Peyer's patch (tissue), 4 donors: ENCODE measurements at places on chromosomes 12 and 14. TPM values are rescaled to one million over a fixed set of nuclear protein-coding genes. Genes with fewer than 3 reads are reported as not detected.
A peak's percentile ranks its signal among the peaks of the same experiment; 100 is the strongest.

DENND5B gene
- total RNA-seq = 32.2 TPM

BCL2L14 gene
- 69.3 TPM for total RNA-seq

DNA sequence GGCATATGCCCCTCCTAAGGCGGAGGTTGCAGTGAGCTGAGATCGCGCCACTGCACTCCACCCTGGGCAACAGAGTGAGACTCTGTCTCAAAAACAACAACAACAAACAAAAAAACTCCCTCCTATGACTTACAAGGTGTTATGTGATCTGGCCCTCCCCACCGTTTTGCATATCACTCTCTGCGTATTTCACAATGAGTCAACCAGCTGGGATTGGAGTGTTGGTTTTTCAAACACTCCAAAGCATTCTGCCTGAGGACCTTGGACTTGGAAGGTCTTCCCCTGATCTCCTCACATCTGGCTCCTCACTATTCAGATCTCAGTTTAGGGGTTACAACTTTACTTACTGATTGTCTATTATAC, 14.0 kb downstream of the MANSC1 start:
- peak; percentile 26 for DNase-seq

- DNase-seq = no peak
Observed at GRCh38 chr14:33401311-33401710, 462.6 kb downstream of the NPAS3 start.

GRCh38 chr14:29865299-29865698, 62.3 kb downstream of the PRKD1 start:
- no peak for DNase-seq

DNA sequence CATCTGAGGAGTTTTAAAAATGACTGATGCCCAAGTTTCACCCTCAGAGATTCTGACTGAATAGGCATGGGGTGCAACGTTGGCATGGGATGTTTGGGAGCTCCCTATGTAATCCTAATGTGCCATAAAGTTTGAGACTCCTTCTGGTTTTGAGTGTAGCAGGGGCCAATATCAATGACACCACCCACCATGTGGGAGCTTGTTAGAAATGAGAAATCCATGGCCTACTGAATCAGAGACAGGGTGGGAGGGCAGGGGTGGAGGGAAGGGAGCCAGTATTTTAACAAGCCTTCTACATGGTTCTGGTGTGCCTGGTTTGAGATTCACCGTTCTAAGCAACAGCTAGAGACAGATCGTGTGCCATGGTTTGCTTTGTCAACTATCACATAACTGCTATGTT, 46.1 kb downstream of the VCPKMT start:
- no peak for DNase-seq

- no peak for DNase-seq
Observed at GRCh38 chr12:112564160-112564784, 145.5 kb downstream of the PTPN11 start.

DNA sequence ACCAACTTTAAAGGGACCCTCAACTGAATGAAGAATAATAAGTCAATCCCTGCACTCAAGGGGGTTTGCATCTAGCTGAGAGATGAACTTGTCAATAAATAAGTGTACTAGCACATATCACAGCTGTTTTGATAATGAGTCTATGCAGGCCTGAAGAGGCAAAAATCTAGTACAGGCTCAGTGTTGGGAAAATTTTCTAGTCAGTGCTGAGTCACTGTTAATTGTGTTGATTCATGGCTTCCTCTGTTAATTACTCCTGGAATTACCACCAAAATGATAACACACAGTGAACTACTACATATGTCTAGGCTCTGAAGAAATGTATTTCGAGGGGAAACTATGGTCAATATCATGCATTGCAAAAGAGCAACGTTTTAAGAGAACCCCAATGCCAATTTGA, 18.9 kb downstream of the SNRPF start:
- DNase-seq = no peak

- DNase-seq = peak; percentile 43
Observed at GRCh38 chr14:100332797-100333196, 9.7 kb downstream of the SLC25A47 start.
